Nephron progenitor cell (in vitro differentiated cells): ENCODE measurements at places on chromosomes 13 and 19.

DNA sequence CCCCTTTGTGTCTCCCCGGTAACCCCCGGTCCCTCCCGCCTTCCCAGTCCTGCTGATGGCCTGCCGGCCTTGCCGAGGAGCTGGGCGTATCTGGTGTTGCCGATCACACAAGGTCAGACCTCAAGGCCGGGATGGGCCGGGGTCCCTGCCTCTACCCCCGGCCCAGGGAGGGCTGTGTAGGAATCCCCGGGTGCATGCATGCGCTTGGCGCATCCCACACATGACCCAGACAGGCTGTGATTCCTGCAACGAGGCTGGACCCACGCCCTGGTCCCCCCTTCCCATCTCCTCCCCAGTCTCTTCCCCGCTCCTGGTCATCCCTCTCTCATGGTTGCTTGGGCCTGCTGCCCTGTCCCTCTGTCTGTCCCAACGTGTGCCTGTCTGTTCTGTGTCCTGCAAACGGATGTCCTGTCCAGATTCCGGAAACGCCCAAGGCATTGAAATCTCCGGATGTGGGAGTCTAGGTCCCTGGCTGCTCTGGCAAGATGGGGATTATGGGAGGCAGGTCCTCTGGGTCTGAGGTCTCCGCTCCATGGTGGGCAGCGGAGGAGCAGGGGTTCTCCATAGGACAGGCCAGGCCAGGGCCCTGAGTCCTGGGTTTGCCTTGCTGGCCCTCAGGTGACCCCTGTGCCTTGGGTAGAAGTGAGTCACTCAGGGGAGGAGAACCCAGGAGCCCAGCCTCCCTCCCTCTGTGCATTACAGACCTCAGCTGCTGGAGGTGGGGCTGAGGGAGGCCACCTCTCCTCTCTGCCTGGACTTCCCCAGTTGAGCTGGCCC is 1.6 kb downstream of the PKN1 start:
- DNase-seq, result peak; percentile 25

- DNase-seq, result no peak
Observed at GRCh38 chr19:6856749-6857372, 30.5 kb upstream of the ADGRE1 start.

- no peak for DNase-seq
Observed at GRCh38 chr19:43371909-43372308, 18.4 kb downstream of the CD177 start.

DNA sequence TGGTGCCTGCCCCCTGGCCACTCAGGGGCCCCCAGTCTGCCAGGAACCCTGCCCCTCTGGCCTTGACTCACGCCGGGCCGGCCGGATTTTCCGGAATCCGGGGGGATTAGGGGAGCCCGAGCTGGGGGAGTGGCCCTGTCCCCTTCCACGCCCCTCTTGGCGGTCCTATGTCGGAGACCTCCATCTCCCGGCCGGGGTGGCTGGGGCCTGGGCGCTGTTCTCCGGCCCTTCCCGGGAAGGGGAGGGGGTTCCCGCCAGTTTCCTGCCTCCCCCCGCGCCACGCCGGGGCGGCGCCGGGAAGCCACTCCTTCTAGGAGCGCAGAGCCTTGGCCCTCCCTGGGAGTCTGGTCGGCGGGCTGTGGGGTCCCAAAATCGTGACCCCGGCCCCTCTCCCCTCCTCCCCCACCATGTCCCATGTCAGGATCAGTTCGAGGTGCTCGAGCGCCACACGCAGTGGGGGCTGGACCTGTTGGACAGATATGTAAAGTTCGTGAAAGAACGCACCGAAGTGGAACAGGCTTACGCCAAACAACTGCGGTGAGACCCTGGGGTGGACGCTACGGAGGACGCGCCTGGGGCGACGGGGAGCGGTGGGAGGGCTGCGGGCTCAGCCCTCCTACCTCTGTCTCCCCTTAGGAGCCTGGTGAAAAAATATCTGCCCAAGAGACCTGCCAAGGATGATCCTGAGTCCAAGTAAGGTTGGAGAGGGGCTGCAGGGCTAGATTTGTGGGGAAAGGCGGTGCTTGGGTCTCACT is 1.3 kb downstream of the TRIP10 start:
- peak; percentile 63 for DNase-seq

- no peak for DNase-seq
Observed at GRCh38 chr13:104773775-104774174, 1707.6 kb upstream of the SLC10A2 start.

GRCh38 chr13:37788346-37788745 is 81.2 kb downstream of the TRPC4 start:
- no peak for DNase-seq

DNA sequence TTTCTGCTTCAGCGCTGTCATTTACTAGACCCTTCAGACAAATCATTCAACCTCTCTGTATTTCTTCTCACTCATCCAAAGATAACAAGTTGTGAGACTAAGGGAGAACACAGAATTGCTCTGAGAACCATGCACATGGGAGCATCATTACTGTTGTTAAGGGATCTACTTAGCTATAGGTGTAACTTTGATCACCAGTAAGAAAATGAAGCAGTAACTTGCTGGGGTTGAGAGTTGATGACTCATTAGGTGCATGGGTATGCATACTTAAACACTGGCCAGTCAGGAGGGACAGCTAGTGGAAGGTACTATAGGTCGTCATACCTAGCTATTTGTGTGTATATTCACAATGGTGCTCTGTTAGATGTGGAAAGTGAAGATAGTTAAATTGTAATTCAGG is 61.5 kb downstream of the B3GLCT start:
- DNase-seq, result no peak

DNA sequence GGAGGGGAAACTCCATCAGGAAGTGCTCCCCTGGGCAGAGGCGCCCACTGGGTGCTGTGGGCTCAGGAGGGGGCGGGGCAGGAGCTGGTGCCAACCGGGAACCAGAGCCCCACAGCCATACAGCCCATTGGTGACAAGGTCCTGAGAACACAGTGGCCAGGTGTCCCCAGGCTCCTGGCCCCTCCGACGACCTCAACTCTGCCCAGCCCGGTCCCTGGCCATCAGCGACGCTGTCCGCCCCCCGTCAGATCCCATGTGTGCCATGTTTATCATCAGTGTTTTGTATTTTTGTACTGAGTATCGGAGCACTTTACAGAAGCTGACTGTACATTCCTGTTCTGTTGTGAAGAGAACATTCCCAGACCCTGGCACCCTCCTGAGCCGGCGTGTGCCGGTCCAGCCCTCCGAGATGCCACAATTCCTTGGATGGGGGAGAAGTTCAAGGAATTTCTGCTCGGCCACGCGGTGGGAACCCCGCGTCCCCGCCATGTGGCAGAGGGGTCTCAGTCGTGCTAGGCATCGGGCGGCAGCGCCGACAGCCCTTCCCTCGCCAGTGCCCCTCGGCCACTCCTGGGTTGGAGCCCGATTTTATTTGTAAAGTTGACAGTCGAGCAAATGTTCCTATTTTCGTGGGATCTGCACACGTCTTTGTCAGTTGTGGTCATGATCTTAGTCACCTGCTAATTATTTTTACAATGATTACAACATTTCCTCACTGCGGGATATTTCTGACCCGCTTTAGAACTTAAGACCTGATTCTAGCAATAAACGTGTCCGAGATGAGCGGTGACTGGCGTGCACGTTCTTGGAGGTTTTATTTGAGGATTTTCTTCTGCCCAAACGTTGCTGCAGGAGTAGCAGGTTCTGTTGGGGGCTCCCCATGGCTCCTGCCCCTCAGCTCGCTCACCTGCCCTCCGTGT is 16.9 kb downstream of the PEX11G start:
- DNase-seq, result no peak

GRCh38 chr19:39347332-39348164 is 5.3 kb downstream of the SAMD4B start:
- no peak for DNase-seq

- DNase-seq, result peak; percentile 98
Observed at GRCh38 chr19:44499962-44500949, at the start of gene ZNF180. Gene ZNF180, minus strand, starts transcription at chr19:44500522. Its CDS starts 3,188 bp downstream, at chr19:44497334.

- DNase-seq, result no peak
Observed at GRCh38 chr13:23488442-23488841, 54.9 kb upstream of the SACS start.

GRCh38 chr13:24217601-24218281 is 57.2 kb downstream of the SPATA13 start:
- no peak for DNase-seq

DNA sequence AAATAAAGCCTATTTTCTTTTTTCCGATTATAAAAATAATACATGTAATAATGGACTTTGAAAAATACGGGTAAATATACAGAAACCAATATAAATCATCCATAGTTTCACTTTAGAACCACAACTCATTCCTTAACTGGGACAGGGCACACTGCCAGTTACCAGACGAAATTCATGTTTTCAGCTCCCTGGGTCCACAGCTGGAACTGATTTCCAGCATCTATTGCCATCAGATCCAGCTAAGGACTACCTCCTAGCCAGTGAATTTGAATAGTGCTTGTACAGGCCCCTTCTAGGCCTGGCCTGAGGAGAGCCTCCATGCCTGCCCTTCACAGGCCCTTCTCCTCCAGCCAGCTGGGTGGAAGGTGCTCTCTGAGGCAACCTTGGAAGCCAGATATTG is 30.0 kb upstream of the ATP12A start:
- DNase-seq, result no peak

DNA sequence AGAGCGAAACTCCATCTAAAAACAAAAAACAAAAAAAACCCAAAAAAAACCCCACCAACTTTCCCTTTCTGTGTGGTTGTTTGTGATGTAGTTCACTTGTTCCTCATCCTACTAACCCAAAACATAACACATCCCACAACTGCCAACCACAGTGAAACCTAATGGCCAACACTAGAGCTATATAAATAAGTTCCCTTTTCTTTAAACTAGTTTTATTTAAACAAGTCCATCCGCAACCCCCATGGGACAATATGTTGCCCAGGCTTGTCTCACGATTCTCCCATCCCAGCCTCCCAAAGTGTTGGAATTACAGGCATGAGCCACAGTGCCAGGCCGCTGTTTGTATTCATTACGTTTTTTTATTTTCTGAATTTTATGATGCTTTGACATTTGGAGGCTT is 71.2 kb upstream of the ADGRE5 start:
- no peak for DNase-seq

- DNase-seq, result no peak
Observed at GRCh38 chr19:14835011-14835410, at the start of the genes OR7A5 and OR7C1. Gene OR7A5, minus strand, starts transcription at chr19:14835185. Its CDS starts 6,944 bp downstream, at chr19:14828241. Gene OR7C1, minus strand, starts transcription at chr19:14835185. Its CDS starts 35,049 bp downstream, at chr19:14800136.

GRCh38 chr19:12425236-12425887 is 15.5 kb downstream of the ZNF443 start:
- no peak for DNase-seq
